ENCODE measurements at places on chromosomes 5 and 9.

GRCh38 chr5:176497852-176498251, 39.4 kb downstream of the RNF44 start:
- no peak for DNase-seq

DNA sequence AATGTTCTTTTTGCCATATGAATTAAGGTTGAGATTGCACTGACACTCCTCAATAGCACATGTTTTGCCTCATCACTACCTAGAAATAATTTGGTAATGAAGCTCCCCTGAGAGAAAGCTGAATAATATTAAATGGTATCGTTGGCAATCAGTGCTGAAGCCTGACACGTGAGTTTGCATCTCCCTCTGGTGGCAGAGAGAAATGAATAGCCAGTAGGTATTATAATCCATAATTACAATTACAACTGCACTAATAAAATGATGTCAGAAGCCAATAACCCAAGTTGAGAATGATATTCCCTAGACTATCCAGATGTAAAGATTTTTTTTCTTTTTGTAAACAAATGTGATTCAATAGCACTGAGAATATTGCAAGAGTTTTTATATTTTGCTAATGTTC, 700.3 kb downstream of the PTPRD start:
- no peak for DNase-seq

DNA sequence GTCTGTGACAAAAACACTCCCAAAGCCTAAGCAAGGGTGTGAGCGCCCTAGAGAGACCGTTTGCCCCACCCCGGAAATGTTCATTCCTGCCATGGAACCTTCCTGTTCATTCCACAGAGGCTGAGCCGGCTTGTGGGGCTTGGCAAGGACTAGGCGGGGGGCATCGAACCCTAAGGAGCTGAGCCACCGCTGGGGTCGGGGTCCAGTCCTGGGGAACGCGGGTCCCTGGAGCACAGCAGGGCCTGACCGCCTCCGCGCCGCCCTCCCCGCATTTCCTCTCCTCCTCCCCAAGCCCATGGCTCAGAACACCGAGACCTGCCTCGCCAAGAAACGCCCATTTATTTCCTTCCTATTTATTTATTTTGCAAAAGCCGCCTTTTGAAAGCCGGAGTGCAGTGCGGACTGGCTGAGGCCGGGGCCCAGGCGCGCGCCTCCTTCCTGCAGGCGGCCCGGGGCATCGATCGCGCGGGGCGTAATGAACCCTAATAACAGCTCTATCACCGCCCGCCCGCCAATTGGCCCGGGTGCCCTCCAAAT, 228.9 kb upstream of the IRX4 start:
- no peak for DNase-seq

- DNase-seq: no peak
Observed at GRCh38 chr9:35646153-35646532, 4.6 kb downstream of the SIT1 start.

- DNase-seq: no peak
Observed at GRCh38 chr5:53378190-53378589, 102.2 kb upstream of the FST start.

GRCh38 chr9:95226921-95227320, 90.6 kb downstream of the FANCC start:
- no peak for DNase-seq

- no peak for DNase-seq
Observed at GRCh38 chr9:68817079-68817875, 112.2 kb downstream of the PIP5K1B start.

- no peak for DNase-seq
Observed at GRCh38 chr5:151724360-151724759, 34.1 kb downstream of the ATOX1 start.

DNA sequence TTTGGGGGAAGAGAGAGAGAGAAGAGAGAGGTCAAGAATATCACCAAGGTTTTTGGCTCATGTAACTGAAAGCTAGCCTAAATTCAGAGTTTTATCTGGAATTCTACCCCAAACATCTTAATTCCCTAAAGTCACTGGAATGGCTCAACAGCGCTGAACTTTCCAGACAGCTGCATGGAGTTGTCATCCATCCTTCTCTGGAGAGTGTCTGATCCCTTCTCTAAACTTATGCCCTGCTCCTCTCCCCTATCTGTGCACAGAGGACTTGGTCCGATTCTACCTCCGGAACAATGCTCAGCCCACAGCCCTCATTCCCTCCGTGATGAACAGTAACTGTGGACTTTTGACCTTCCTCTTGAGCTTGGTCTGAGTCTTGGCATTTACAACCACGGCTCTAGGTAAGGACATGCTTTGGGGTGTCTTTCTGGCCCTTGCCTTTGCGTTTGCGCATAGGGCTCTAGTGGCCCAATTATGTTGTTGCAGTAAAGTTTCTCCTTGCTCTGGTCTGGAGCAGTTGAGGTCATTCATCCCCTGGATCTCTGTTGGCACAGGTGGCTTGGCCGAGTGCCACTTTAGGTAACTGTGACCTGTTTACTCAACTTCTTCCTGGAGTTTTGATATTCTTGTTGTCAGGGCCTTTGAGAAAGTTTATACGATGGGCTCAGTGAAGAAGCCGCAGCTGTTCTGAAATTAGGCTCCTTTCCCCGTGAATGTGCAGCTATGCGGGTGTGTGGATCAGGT, 18.3 kb upstream of the CD180 start:
- no peak for DNase-seq

DNA sequence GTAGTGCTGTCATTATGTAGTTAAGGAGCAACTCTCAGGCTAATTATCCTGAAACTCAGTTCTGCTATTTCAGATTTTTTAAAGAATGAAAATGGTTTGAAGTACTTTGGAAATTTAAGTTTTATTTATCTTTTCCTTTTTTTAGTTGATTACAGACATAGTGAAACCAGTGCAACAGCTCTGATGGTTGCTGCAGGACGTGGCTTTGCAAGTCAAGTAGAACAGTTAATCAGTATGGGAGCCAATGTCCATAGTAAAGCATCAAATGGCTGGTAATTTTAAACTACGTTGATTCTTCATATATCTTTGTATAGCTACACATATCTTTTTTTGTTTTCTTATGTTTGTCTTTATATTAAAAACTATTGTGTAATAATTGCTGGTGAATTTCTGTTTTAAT, 34.9 kb downstream of the YTHDC2 start:
- no peak for DNase-seq

GRCh38 chr9:18747595-18747994, 273.6 kb downstream of the ADAMTSL1 start:
- no peak for DNase-seq

GRCh38 chr5:105978011-105978410, 1692.7 kb downstream of the EFNA5 start:
- DNase-seq: no peak

DNA sequence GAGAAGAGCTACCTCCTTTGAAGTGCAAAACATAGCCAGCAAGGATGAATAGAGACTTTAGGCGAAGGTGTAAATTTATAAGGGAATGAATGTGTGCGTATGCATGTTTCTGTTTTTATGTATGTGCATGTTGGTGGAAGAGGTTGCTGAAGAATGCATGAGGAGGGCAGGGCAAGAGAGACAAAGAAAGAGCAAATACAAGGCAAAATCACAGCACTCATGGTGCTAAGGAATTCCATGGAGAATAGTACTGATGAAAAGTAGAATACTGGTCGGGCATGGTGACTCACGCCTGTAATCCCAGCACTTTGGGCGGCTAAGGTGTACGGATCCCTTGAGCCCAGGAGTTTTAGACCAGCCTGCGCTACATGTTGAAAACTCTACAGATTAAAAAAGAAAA, 762.1 kb upstream of the PTPRD start:
- DNase-seq: no peak

DNA sequence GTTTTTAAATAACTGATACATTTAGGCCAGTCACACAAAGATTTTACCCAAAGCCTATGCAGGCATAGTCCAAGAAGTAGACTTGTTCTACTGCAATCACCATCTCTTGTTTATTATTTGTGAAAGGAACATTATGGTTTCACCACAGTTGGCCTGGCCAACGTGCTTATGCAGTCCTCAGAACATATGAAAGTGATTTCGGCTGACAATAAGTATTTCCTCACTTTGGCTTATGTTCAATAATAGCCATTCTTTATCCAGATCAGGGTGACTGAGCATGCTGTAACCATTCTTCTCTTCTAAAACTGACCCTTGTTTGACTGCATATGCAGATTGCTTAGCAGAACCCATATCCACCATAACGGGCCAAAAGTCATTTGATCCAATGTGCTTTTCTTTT, 76.6 kb upstream of the CCDC152 start:
- DNase-seq: no peak

DNA sequence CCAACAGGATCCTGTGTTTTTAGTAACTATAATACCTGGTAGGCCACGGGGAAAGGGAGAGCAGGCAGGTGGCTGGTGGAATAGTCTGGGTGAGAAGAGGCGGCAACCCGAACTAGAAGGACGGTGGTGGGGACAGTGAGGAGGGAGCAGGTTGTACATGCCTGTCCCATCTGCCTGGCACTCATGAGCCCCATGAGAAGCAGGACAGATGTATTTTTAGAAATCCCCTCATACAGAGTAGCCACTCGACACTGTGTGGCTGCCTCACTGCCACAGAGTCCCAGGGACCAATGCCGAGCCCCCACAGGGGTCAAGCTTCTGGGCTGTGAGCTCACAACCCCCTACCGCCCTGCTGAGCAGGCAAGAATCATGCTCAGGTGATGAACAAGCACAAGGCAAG, 136.6 kb downstream of the SEC61B start:
- no peak for DNase-seq

DNA sequence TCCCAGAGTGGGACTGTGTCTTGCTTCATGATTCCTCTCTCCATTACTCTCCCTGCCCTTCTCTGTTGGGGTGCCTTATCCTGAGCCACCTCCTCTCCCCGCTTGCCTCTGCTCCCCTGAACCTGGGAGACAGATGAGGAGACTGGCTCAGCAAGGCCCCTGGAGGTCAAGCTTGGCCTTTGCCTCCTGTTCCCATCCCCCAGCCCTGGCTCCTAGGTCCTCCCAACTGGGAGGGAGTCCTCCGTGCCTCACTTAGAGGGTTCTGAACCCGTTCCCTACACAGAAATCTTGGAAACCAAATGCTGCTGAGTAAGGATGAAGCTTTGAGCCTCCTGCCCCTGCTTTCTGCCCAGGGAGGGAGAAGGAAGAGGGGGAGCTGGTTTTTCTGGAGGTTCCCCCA, 9.8 kb upstream of the ENDOG start:
- no peak for DNase-seq

- no peak for DNase-seq
Observed at GRCh38 chr5:151382576-151382975, 35.2 kb upstream of the SLC36A2 start.

DNA sequence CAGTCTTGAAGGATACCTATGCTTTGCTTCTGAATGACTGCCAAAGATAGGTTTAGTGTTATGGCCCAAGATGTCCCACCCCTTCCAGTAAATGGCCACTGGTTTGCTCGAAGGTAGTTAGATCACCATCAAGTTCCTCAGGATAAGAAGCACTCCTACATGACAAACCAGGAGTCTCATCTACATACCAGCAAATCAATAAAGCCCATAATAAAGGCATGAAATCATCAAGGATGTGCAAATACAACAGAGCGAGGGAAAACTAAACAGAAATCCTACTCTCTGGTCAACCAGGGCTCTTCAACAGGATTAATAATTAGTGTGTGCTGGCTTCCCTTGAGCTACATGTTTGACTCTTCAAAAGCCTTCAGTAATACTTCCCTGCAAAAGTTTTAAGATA, 141.0 kb downstream of the LHFPL2 start:
- no peak for DNase-seq

- no peak for DNase-seq
Observed at GRCh38 chr5:16854351-16854750, 81.7 kb downstream of the MYO10 start.

- no peak for DNase-seq
Observed at GRCh38 chr9:22050924-22051323, 41.8 kb upstream of the CDKN2B start.

DNA sequence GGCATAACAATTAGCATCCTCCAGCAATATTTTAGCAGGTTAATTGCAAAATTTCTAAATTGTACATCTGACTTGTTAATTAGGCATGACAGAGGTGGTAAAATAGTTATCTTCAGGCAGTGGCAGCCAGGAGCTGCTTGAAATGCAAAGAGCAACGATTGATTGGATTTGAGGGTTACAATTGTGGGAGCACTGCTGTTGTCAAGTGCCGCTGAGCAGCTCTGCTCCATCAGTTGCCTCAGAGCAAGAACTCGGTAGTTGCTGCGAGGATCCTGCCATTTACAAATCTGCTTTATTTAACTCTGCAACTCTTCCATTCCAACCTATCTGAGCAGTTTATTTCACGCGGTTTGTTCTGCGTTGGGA, 12.6 kb downstream of the PBX3 start:
- DNase-seq: no peak

- no peak for DNase-seq
Observed at GRCh38 chr5:139078345-139078744, 119.8 kb downstream of the SIL1 start.

GRCh38 chr9:12935714-12936113, 160.9 kb downstream of the LURAP1L start:
- no peak for DNase-seq

DNA sequence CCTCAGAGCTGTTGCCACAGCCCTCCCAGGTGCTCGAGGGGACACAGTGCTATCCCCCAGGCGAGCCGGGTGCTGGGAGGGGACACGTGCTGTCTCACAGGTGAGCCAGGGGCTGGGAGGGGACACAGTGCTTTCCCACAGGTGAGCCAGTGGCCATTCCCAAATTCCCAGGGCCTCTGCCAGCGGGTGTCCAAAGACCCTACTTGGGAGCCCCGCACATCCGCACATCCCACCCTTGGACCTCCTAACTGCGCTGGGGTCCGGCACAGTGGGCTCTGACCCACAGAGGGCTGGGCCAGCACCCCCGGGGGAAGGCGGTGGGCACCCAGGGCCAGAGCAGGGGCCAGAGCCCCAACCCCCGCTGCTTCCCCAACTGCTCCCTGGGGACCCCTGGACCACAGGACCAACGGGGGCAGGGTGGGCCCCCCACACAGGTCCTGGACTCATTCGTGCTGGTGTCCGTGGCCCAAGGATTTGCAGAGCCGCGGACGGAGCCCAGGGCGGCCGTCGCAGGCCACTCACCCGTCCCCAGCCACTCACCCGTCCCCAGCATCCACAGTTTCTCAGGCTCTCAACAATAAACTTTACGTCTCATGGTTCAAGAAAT, 17.9 kb downstream of the EXD3 start:
- no peak for DNase-seq

GRCh38 chr9:106056328-106056727, 362.0 kb downstream of the TMEM38B start:
- no peak for DNase-seq

Data from T-helper 22 cell (primary cell).